ENCODE measurements at places on chromosomes 7 and 10.

DNA sequence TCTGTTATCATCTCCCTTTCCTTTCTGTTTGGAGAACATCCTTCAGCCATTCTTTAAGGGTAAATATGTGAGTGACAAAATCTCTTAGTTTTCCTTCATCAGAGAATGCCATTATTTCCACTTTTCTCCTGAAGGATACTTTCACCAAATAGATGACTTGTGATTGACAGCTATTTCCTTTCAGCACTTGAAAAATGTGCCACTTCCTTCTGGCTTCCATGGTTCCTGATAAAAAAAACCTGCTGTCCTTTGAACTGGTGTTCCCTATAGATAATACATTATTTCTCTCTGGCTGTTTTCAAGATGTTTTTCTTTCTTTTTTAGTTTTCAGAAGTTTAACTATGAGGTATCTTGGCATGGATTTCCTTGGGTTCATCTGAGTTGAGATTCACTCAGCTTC lies 79.7 kb downstream of the TBXAS1 start:
- DNase-seq = no peak

DNA sequence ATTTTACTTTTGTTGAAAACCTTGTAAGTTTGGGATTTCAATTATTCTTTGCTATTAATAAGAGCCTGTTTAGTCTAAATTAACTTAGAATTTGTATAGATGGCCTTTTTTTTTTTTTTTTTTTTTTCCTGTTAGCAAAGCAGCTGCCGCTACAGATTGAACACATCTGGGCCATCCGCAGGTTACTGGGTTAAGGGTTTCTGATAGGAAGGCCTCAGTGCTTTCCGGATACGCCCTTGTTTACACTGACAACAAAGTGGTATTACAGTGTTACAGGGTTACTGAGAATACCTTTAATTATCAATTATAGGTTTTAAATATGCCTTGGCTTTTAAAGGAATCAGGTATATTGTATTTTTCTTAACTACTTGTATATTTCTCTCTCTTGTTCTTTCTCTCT lies 76.8 kb downstream of the PTN start:
- DNase-seq = no peak

GRCh38 chr7:18337048-18337809 lies 158.3 kb upstream of the HDAC9 start:
- DNase-seq = no peak

DNA sequence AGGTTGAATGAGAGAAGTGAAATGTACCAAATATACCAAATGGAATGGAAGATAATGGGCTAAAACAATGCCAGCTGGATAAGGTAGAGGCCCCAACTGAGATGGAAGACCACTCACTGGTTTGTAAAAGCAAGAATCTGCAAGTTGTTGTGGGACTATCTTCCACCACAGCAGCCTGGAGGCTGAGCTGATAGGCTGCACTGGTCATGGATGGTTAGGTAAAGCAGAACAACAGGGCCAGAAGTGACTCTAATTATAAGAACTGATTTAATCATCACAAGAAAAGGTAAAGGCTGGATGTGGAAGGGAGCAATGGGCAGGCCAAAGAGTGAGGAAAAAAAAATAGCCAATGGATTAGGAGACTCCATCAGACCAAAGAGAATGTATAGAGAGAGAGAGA lies 11.8 kb downstream of the TFEC start:
- DNase-seq = no peak

- DNase-seq = no peak
Measured at GRCh38 chr7:158633055-158633956, 45.7 kb upstream of the PTPRN2 start.

DNA sequence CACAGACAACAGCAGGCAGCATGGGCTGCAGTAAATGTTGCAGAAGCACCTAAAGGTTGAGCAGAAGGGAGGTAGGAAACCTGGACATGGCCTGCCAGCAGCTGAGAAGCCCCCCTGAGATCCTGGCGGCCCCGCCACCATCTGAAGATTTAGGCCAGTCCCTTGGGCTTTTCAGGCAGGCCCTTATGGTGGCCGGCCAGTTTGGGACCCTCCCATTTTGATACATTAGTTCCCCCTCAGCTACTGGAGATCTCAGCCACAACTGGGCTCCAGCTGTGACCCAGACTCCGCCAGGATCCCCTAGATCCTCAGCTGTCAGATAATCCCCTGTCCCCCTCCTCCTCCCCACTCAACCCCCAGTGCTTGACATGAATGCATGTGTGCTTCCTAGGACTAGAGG lies 34.4 kb downstream of the ZNF783 start:
- no peak for DNase-seq

- no peak for DNase-seq
Measured at GRCh38 chr7:22845221-22845834, 22.7 kb upstream of the TOMM7 start.

GRCh38 chr10:120643351-120643750 lies 186.3 kb downstream of the PLPP4 start:
- no peak for DNase-seq

DNA sequence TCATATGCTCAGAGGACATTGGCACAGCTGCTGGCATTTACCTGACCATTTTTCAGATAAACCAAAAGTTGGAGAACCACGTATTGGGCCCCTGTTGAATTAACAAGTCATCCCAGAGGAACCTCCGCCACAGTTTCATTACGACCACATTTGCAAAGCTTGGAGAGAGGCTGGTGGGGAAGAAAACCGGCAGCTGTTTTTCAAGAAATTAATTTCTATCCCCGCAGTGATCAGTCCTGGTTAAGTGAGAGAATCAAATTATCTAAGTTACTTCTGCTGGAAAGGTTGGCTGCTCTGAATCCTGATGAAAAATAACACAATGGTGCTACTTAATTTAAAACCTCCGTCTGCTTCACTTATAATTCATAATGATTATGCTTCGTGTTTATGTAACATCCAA lies 737.1 kb upstream of the AUTS2 start:
- DNase-seq = no peak

DNA sequence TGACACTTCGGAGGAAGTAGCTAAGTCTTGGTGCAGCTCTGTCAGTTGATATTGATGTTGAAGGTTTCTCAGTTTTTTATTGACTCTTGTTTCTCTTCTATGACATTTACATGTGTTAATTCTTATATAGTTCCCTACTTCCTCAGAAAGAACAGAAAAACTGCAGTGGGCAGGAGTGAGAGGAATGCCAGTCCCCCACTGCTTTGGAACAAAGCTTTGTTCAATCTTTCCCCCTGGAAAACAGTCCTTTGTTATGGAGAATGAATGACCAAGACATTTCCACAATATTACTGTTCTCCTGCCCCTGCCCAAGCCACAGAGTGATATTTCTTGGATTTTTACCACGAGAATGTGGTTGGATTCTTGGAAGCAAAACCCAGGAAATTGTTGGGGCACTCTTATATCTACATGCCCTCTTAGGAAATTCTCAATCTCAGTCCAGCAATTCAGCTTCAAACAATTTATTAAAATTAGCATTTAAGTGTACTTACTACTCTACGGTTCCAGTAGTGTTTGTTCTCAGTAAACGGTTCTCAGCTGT lies 258.0 kb upstream of the KCND2 start:
- DNase-seq = no peak

GRCh38 chr7:149209518-149210269 lies 14.3 kb downstream of the ZNF282 start:
- peak; percentile 98 for DNase-seq

DNA sequence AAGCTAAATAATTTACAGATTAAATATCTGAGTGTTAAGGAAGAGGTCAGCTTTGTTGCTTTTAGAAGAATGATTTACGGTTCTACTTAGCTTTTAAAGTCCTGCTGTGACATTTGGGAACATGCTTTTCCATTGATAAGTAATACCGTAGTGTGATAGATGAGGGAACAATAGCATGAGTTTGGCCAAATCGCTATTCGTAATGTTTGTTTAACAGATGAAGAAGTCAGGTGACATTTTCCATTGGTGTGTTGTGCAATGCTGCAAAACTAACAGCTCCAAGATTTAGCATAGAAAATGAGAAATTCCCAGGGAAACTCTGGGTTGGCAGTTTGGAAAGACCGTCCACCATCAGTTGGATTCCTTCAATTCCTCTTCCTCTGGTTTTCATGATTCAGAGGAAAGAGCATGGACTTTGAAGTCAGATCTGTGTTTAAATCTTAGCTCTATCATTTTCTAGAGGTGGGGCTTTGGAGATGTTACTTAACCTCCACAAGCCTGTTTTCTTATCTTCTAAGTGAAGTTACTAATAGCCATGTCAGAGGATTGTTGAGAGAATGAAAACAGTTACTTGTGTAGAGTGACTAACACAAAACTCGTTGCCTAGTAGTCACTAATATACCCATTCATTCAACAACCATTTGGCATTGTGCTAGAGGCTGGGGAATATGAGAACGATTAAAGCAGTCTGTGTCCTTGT lies 140.4 kb upstream of the BMPER start:
- no peak for DNase-seq

- no peak for DNase-seq
Measured at GRCh38 chr7:121515229-121515628, 119.1 kb upstream of the FAM3C start.

GRCh38 chr7:123004931-123005330 lies 9.4 kb upstream of the TAS2R16 start:
- no peak for DNase-seq

GRCh38 chr10:121994429-121994941 lies 5.5 kb downstream of the TACC2 start:
- DNase-seq = no peak

DNA sequence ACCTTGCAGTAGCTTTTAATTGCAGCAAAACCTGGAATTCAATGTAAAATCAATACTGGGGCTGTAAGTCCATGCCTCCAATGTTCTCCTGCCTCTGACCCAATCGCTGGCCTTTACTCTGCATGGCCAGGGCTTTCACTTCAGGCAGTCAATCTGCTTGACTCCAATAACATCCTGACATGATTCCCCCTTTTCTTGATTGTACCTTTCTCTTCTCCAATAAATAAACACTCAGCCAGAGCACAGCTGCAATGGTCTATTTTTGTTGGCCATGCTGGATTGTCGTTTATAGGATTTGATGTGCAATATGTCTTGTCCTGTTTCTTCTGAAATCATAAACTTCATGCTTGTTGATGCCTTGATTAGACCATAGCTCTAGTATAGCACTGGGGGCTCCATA lies 97.8 kb upstream of the COL1A2 start:
- DNase-seq = no peak

DNA sequence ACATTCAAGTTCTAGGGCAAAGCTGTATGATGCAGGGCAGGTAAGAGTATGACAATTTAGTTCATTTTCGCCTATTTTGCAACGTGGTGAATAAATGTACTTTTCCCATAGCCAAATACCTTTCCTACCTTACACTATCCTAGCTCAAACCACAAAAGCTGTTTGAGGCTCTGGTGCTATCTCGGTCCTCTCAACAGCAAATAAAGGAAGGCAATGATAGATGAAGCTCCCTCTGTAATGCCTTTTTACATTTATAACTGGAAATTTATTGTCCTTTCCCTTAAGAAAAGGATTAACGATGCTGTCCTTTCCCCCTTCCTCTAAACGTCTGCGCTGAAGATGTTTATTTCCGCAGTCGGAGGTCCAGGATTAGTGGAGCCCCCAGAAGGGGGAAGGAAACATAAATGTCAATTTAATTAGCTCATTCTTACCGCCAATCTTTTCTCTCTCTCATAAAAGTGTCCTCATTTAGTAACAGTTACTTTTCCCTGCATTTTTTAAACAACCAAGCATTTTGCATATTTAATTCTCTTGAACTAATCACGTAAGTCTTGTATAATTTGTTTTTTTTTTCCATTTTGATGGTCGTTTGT lies 114.6 kb downstream of the PIP4K2A start:
- no peak for DNase-seq

DNA sequence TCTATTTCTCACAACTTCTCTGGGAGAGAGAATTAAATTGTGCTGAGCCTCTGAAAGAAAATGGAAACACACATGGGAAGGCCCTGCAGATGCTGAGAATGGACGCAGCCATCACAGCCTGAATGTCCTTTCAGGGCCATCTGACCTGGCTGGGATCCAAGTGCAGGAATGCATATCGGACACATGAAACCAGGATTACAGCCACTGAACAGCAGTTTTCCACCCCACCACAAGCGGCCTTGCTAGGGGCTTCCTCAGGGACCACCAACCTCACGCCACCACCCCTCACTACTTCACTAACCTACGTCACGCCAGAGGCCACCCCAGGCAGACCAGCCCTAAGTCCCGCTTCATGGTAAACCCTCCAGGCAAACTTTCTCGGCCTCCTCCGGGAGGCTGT lies 103.3 kb downstream of the DIP2C start:
- no peak for DNase-seq

DNA sequence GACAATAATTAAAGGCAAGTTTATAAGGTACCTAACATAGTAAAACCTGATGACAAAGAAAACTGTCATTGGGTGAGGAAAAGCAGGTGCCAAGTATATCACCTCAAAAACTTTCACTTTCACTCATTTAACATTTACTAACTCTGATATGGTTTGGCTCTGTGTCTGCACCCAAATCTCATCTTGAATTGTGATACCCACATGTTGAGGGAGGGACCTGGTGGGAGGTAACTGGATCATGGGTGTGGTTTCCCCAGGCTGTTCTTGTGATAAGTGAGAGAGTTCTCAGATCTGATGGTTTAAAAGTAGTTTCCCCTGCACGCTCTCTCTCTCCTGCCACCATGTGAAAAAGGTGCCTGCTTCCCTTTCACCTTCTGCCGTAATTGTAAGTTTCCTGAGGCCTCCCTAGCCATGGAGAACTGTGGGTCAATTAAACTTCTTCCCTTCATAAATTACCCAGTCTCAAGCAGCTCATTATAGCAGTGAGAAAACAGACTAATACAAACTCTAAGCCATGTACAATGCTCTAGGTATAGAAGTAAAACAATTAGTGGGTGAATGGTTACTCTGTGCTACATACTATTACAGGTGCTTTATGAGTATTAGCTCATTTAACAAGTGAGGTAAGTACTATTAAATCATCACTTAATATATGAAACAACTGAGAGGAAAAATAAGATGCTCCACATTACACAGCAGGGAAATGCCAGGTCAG lies 199.0 kb downstream of the CHCHD3 start:
- DNase-seq = peak; percentile 46

- no peak for DNase-seq
Measured at GRCh38 chr10:34250722-34251121, 564.4 kb downstream of the PARD3 start.

DNA sequence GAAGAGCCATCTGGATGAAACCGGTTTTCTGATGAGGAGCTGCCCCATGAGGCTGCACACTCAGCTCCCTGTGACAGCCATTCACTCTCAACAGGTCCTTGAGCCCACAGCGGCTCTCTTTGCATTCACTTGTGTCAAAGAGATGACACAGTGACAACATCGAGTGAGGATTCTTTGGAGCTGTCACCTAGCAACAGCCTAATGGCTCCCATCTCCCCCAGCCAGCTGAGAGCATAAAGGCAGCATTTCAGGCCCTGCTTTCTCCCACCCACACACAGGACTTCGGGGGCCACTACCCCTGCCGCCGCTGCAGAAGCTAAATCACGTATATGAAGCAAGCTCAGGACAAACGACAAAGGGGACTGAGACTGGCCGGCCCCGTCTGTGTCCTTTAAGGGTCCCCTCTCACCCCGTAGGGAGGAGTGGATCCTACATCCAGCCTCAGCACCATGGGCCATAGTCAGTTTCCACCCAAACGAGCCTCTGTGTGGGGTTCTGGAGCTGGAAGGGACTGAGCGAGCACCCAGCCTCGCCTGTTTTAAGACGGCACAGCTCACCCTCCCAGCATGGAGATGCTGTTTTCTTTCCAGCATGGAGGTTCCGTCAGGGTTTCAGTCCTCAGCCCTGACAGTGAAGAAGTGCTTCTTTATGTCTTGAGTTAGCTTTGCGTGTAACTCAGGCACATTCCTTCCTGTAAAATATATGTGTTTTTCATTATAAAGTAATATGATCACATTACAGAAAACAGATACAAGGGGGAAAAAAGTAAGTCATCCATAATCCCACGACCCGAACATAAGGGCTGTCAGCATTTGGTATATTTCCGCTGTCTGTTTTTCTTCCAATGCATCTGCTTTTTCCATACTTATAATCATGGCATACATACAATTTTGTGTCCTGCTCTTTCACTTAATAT lies 4.9 kb downstream of the CPA4 start:
- DNase-seq = no peak
